Astrocyte (in vitro differentiated cells and primary cell): ENCODE measurements at places on chromosomes 2 and 18.

- DNase-seq: peak; percentile 29
These were observed 9.8 kb upstream of the ERBB4 start for GRCh38 chr2:212548455-212548819.

GRCh38 chr18:67109535-67109934, 407.0 kb downstream of the DSEL start:
- DNase-seq: no peak

DNA sequence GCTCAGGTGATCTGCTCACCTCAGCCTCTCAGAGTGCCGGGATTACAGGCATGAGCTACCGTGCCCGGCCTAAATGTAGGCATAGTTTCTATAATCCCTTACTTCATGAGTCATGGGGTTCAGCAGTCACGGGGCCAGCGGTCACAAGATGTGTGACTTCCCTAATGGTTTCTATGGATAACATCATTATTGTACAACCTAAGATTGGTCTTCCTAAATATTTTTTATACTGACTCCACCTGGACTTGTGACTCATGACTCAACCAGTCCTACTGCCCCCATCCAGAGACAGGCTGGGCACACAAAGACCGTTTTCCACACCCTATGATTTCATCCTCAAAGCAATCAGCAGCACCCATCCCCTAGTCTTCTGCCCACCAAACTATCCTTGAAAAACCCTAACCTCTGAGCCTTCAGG, 15.9 kb downstream of the FAM210A start:
- peak; percentile 70 for DNase-seq

DNA sequence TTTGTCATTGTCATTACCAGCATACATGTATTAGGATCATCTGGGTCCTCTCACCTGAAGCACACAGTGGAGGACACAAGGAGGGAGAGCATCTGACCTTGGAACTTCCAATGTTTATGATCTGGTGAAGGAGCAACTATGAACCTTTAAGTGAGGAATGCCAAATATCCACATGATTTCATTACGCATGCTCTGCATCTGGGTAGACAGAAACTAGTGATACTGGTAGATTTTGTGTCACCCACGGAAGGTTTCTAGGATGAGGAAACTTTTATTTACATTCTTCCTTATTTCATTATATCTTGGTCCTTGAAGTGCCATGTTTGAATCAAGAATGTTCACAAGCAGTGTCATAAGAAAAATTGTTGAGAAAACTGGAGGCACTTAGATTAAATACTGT, 32.1 kb downstream of the SPC25 start:
- DNase-seq: no peak

DNA sequence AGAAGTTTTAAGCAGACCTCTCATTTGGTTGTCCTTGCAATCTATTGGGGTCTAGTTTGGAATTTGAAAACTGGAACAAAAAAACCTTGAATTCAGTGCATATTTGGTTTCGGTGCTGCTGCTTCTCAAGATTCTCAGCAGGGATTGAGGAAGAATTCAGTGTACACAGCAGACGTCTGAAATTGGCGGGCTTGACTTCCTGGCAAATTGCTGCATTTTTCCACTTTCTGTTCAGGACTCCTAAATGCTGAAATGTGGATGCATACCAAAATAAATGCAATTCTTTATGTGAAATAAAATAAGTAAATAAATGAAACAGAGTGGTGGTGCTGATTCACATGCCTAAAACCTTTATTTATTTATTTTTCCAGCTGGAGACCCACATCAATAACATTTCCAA, 332.4 kb upstream of the KYNU start:
- no peak for DNase-seq

- no peak for DNase-seq
These were observed 74.3 kb upstream of the KYNU start for GRCh38 chr2:142803158-142803557.

DNA sequence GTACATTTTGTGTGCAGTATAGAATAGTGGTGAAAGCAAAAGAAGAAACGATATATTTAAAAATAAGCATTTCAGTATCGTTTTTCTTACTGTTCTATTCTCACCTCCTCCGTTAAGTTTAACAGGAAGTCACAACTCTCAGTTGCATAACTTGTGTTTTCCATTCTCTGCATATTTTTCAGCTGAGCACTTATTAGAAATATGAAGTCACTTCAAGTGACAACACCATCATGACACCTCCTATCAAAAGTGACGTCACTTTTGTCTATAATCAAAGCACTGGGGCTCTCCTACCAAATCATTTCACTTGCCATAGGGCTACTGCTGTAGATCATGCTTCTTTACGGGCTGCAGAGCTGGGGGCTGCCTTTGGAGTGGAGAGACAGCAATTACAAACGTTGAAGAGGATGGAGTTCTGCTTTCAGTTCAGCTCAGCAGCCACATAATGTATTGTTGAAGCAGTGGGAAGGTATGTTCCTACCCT, 36.3 kb downstream of the STAT4 start:
- no peak for DNase-seq

DNA sequence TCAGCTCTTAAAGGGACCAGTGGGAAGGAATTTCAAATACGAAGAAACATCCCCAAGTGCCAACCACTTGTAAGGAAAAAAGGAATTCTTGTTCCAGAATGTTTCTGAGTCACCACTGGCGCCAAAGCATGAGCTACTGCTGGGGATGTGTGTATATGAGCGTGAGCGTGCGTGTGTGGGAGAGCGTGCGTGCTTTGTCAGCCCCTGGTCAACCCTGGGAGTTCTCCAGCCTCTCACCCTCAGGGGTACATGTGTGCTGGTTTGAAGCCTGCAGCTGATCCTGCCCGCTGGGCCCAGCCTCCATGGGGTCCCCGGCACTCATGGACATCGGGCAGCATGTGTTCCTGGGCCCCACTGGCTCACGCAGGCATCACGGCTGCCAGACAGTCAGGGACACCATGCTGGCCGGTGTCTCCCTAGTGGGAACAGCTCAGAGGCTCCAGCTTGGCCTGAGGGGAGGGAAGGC, 17.1 kb downstream of the HS6ST1 start:
- DNase-seq: peak; percentile 98

DNA sequence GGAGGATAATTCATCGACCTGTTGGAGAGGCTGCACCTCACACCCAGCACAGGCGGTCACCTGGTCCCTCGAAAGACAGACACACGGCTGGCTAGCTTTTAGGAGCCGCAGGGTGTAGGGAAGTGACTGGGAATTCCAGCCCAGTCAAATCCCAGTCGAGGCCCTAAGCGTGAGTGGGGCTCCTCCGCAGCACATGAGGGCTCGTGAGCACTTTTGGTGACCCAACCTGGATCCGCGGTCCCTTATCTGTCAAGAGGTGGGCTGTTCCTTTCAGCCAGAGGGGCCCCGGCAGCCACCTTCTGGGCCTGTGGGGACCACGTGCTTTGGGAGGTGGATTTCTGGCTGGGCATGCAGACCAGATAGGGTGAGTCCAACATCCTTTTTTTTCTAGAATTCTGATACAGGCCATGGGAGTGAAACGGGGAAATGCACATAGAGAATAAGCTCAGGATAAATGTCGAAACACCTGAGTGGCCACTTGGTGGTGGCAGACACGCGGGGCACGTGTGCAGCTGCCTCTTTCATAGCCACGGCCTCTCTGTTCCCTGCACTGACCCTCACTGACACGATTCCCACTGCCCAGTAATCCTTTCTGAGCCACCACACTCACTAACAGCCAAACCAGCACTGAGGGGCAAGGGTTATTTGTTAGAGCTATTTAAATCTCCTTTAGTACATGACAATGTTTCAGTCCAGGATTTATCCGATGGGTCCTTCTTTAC, 148.4 kb upstream of the PXDN start:
- no peak for DNase-seq

- no peak for DNase-seq
These were observed 75.6 kb downstream of the ZBTB7C start for GRCh38 chr18:48333563-48333962.

DNA sequence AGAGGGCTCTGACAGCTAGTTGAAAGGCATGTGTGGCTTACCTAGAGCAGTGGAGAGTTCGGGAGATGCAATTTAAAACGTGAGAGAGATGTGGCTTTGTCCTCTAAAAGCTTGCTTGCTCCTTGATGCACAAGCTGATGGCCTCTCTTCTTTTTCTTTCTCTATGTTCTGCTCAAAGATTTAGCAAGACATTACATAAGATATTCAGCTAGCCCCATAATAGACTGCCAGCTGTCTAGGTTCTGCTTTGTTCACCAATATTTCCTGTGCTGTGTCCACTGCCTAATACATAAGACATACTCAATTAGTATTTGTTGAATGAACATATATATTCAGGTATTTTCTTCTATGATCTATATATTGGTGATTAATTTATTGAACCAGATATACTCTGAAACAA, 31.1 kb downstream of the SPATS2L start:
- DNase-seq: no peak

GRCh38 chr2:224952936-224953657, 89.2 kb downstream of the DOCK10 start:
- DNase-seq: no peak

DNA sequence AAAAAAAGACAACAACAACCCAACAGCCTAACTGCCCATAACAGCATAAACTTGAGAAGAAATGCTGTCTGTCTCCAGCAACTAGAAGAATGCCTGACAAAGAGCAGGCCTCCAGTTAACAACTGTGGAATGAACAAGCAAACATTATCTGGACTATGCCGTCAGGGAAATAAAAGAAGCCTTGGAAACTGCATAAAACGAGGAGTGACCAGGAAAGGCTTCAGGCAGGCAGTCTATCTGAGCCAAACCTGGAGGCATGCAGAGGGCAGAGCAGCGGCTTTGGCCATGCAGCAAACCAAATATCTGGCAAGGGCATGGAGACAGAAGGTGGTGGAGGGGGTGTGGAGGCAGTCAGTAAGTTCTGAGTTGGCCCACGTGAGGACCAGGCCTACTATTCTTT, 11.1 kb downstream of the HES6 start:
- DNase-seq: peak; percentile 37

DNA sequence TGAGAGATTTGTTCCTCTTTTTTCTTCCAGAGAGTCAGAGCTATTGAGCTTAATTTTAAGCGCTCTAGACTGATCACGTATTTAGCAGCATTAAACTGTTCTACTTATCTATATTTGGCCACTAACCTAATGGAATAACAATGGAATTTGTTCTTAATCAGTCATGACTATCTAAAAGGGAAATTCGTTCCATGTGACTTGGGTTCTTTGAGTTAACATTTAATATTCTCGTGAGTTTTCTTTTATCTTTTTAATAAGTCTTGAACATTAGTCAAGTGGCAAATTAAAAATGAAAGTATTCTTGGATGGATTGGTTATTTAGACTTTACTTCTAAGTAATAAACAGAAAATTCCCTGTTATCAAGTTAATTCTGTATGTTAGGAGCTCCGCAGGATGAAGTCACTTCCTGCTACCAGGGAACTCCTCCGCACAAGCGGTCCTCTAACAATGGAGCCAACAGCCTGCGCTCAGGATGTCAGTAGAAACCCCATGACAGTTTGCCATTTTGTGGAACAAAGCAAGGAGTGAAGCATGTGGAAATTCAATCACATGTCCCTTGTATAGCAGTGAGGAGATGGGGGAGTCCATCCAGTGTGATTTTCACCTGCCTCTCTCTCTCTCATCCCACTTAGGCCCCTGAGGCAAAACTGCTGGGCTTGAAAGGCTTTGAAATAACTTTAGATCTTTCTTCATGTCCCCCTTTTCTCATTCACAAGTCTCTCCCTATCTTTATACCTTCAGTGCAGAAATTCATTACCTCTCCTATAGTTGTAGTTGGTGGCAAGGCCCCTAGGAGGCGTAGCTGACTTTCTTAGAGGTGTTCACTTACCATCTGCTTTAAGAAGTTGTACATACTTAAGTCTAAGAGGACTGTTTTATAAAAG, 138.1 kb downstream of the WDR7 start:
- DNase-seq: no peak

GRCh38 chr18:50401888-50402287, 27.0 kb downstream of the SKA1 start:
- peak; percentile 2 for DNase-seq

- DNase-seq: no peak
These were observed 612.9 kb downstream of the LRP1B start for GRCh38 chr2:141517852-141518421.

- DNase-seq: peak; percentile 23
These were observed 63.8 kb downstream of the RTP5 start for GRCh38 chr2:241933179-241933911.
